ENCODE measurements at places on chromosomes 2 and 18.
A peak's percentile ranks its signal among the peaks of the same experiment; 100 is the strongest.

- peak; percentile 94 for DNase-seq
These were observed 96.5 kb upstream of the SERTAD2 start for GRCh38 chr2:64750001-64750816.

DNA sequence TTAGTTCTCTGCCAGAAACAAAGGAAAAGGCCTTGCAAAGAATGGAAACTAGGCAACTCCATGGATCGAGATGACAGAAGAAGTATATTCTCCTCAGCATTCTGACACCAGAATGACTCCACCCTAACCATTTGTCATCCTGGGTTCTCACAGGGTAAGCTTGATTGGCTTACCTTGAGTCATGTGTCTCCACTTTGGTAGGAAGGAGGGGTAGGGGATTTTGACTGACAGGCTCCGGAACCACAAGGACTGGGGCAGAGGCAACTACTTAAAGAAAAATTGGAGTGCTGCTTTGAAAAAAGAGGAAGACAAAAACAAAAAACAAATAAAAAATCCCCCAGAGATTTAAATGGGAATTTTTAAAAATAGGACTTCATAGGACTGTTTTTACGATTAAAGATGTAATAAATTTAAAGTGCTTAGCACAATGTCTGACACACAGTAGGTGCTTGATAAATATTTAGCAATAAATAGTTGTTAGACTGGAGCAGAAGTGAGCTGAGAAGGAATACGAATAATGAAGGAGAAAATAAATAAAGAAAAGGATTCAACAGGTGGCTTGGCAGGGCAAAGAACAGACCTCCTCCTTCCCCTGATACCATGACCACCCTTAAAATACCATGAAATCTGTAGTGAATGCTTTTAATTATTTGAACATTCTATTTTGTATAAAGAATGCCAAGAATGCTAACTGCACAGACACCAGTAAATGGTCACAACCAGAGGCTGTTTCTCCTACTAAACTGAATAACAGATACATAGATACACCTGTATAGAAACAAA, 230.2 kb downstream of the CDCA7 start:
- no peak for DNase-seq

- DNase-seq, result peak; percentile 78
These were observed 685 bp downstream of the SMAD4 start for GRCh38 chr18:51030537-51031258.

GRCh38 chr18:56333839-56334238, 304.6 kb downstream of the TXNL1 start:
- DNase-seq, result no peak

GRCh38 chr2:145906354-145906753, 1386.4 kb upstream of the ZEB2 start:
- DNase-seq, result no peak

- DNase-seq, result no peak
These were observed 144.0 kb downstream of the TNS1 start for GRCh38 chr2:217858519-217859491.

DNA sequence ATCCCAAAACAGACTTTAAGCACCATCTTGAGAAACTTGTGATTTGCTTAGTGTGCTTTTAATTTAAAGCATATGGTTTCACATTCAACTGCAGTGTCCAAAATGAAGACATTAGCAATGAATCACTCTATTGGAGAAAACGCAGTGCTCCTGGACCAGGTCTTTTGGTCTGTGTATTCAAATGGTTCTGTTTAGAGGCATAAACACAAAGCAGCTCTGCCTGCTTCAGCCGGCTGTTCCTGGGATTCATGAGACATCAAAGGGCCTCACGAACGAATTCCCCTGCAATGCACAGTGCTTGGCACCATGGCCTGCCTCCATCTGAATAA, 117.1 kb upstream of the SP5 start:
- no peak for DNase-seq

GRCh38 chr2:71534826-71535225, 81.5 kb downstream of the DYSF start:
- DNase-seq, result no peak

DNA sequence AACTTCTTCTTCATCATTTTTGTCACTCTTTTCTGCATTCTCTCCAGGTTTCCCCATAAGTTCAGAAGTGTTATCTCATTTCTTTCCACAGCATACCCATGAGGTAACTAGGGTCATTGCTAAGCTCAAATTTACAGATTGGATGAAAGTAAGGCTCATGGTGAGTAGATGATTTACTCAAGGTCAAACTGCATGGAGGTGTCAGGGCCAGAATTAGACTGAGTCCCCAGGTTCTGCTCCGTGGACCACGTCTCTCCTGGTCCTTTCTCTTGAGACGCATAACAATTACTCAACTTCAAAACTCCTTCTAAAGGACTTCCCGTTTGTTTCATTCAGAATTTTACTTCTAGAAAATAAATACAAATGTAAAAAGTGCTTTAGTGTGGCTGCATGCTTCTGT, 43.4 kb downstream of the SMIM21 start:
- no peak for DNase-seq
